ENCODE measurements at places on chromosomes 11 and 22. TPM values are rescaled to one million over a fixed set of nuclear protein-coding genes. Genes with fewer than 3 reads are reported as not detected.

GRCh38 chr11:26027887-26028286 is 304.0 kb upstream of the ANO3 start:
- H3K36me3 ChIP-seq, result no peaks in the 10 kb centered on the region
- H3K27me3 ChIP-seq, result no peaks in the 10 kb centered on the region
- DNase-seq, result no peak

DNA sequence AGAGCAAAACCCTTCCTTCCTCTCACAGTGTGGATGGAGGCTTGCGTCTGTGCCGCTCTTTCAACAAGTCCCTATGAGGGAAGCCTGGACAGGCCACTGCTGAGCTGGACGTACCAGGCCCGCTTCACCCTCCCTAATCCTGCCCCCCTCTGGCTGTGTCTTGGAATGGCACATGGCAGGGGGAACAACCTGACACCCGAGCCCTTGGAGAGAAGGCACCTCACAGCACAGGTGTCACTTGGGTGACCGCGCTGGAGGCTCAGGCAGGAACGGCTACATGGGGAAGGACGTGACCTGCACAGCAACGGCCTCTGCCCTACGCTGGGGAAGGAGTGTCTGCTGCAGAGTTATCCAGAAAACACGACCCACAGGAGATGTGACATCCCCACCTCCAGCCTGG is 11.0 kb downstream of the CARS1 start:
- no peak overlapping the region for H3K4me3 ChIP-seq
- no peak overlapping the region for H3K27ac ChIP-seq
- peaks cover 87% of the 10 kb centered on the region for H3K4me1 ChIP-seq
- no peaks in the 10 kb centered on the region for H3K27me3 ChIP-seq
- DNase-seq, result no peak

GRCh38 chr11:30171661-30172060 is 59.2 kb upstream of the FSHB start:
- no peak overlapping the region for H3K4me3 ChIP-seq
- no peaks in the 10 kb centered on the region for H3K27me3 ChIP-seq
- H3K27ac ChIP-seq, result no peak overlapping the region
- no peaks in the 10 kb centered on the region for H3K4me1 ChIP-seq

GRCh38 chr11:126613272-126613671 is 257.8 kb downstream of the ST3GAL4 start:
- no peak for DNase-seq
- H3K4me1 ChIP-seq, result no peaks in the 10 kb centered on the region
- H3K4me3 ChIP-seq, result no peak overlapping the region
- H3K27me3 ChIP-seq, result no peaks in the 10 kb centered on the region

Gene PDE2A
- 75.1 TPM for total RNA-seq

- no peaks in the 10 kb centered on the region for H3K36me3 ChIP-seq
- no peak overlapping the region for H3K27ac ChIP-seq
- DNase-seq, result no peak
- H3K4me1 ChIP-seq, result no peaks in the 10 kb centered on the region
- H3K4me3 ChIP-seq, result no peak overlapping the region
These were observed 99.8 kb downstream of the MYO18B start for GRCh38 chr22:25841775-25842174.

- no peaks in the 10 kb centered on the region for H3K36me3 ChIP-seq
- peaks cover 21% of the 10 kb centered on the region for H3K4me1 ChIP-seq
- H3K27me3 ChIP-seq, result no peaks in the 10 kb centered on the region
- no peak overlapping the region for H3K4me3 ChIP-seq
- no peak overlapping the region for H3K27ac ChIP-seq
These were observed 44.3 kb upstream of the IGSF9B start for GRCh38 chr11:134001088-134001487.

- H3K4me1 ChIP-seq, result no peaks in the 10 kb centered on the region
- peak; percentile 82 for DNase-seq
- H3K4me3 ChIP-seq, result no peak overlapping the region
- H3K27me3 ChIP-seq, result no peaks in the 10 kb centered on the region
- no peaks in the 10 kb centered on the region for H3K36me3 ChIP-seq
These were observed 101.6 kb downstream of the SWAP70 start for GRCh38 chr11:9765320-9766101.

Gene OR2AG2
- 0.41 TPM for total RNA-seq

DNA sequence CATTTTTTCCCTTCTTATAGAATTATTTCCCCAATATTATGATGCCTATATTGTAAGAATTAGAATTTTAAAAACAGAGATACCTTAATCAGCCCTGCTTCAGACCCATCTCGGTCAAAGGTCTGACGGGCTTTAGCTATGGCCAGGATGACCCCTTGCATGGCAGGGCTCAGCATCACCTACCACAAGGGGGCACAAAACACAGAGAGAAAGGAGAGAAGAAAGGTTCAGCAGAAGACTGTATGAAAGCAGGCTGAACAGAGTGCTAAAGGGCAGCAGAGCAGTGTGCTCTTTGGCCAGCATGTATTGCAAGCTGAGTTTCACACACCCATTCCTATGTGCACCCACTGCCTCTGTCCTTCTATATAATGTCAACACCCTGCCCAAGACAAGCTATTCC is 26.8 kb downstream of the CLDN25 start:
- DNase-seq, result no peak
- H3K4me1 ChIP-seq, result no peaks in the 10 kb centered on the region
- no peak overlapping the region for H3K27ac ChIP-seq
- H3K36me3 ChIP-seq, result peaks cover 27% of the 10 kb centered on the region
- H3K4me3 ChIP-seq, result no peak overlapping the region
- no peaks in the 10 kb centered on the region for H3K27me3 ChIP-seq

Gene SUSD2
- 4.6 TPM for total RNA-seq

Gene FIBIN
- 54.6 TPM for total RNA-seq

Gene E2F8
- not detected for total RNA-seq

GRCh38 chr11:128924510-128925249 is 18.0 kb downstream of the TP53AIP1 start:
- no peak overlapping the region for H3K4me3 ChIP-seq
- no peaks in the 10 kb centered on the region for H3K4me1 ChIP-seq
- no peak overlapping the region for H3K27ac ChIP-seq
- no peaks in the 10 kb centered on the region for H3K36me3 ChIP-seq
- H3K27me3 ChIP-seq, result no peaks in the 10 kb centered on the region

Data from sigmoid colon (tissue), 7 donors.